ENCODE measurements at places on chromosomes 7 and 10.

GRCh38 chr10:86345296-86345858 is 21.2 kb downstream of the GRID1 start:
- DNase-seq: no peak

GRCh38 chr7:8126601-8127167 is 135.3 kb downstream of the ICA1 start:
- DNase-seq: no peak

DNA sequence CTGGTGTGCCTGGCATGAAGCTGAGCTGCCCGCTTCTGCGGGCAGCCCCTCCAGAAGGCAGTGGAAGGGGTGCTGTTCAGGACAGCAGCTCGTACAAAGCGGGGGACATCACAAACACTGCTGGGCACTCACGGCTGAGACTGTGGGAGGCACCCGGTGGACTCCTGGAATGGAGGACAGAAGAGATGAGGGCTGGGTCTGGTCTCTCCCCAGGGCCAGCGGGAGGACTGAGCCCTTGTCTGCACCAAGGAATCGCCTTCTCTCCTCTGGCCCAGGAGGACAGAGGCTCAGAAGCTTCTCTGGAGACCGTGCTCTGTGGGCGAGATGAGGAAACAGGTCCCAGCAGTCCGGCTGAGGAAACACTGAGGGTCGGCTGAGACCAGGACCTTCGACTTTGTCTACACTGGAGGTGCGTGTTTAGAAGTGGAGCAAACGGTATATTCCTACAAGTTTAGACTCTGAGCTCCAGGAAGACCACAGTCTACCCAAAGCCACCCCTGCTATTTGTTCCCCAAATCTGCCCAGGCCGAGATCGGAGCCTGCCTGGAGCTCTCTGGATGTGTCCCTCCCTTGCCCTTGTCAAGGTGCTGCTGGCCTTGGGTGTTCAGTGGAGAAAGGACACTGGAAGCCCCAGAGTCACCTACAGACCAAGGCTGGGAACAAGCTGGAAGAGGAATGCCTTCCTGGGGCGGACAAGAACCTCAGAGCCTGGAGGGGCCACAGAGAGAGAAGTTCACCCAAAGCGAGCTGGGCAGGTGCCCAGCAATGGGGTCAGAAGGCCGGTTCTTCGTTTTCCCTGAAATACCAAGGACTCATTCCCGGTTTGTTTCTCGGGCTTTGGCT is 12.9 kb upstream of the INPP5A start:
- DNase-seq: no peak

- DNase-seq: peak; percentile 70
These were observed at the start of gene EBF3 for GRCh38 chr10:129963641-129964501. EBF3 (minus strand) TSS chr10:129964274; CDS start chr10:129963768, 506 bp downstream.

DNA sequence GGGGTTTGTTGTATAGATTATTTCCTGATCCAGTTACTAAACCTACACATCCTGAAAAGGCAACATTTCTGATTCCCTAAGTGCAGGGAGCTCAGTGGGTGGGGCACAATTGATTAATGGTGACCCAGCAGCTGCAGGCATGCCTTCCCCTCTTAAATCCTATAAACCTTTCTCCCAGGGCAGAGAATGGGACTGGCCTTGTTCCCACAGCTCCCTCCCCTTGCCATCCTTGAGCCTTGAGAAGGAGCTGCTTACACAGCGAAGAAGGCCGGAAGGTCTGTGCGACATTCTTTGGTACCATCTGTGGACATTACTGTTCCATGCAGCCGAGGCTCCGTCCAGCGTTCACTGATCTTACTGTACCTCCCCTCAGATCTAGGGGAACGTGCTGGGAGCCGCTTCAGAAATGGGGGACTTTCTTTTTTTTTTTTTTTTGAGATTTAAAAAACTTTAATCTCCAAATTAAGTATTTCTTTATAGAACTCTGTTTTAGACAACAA is 14.3 kb downstream of the KLF6 start:
- no peak for DNase-seq

- DNase-seq: no peak
These were observed 253.3 kb downstream of the CCDC3 start for GRCh38 chr10:12748186-12748585.

DNA sequence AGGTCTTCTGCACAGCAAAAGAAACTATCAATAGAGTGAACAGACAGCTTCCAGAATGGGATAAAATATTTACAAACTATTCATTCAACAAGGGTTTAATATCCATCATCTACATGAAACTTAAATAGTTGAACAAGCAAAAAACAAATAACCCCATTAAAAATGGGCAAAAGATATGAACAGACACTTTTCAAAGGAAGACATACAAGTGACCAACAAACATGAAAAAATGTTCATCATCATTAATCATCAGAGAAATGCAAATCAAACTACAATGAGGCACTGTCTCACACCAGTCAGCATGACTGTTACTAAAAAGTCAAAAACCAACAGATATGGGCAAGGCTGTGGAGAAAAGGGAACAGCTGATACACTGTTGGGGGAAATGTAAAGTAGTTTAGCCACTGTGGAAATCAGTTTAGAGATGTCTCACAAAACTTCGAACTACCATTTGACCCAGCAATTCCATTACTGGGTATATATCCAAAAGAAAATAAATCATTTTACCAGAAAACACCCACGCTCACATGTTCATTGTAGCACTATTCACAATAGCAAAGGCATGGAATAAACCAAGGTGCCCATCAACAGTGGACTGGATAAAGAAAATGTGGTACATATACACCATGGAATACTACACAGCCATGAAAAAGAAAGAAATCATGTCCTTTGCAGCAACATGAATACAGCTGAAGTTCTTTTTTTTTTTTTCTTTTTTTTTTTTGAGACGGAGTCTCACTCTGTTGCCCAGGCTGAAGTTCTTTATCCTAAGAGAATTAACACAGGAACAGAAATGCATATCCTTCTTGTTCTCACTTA is 172.6 kb downstream of the KLF6 start:
- DNase-seq: no peak

Data from NCI-H1092 (cell line).